Activated naive CD4-positive, alpha-beta T cell (primary cell): ENCODE measurements at places on chromosomes 11 and 22.

DNA sequence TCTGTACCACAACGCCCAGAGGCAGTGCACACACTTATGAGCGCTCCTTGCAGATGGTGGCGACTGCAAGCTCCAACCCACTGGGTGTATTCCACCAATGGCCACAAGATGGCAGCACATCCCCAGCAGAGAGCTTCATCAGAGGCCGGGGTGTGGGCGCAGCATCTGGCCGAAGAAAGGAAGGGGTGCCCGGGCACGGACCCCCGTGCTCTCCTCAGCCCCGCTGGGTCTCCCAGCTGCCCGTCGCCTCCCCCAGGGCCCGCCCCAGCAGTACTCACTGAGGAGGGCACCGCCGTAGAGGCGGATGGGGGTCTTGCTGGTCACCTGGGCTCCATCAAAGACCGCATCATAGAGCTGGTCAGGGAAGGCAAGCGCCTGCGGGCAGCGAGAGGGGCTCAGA, 14.2 kb downstream of the TP53I11 start:
- peak; percentile 55 for DNase-seq

DNA sequence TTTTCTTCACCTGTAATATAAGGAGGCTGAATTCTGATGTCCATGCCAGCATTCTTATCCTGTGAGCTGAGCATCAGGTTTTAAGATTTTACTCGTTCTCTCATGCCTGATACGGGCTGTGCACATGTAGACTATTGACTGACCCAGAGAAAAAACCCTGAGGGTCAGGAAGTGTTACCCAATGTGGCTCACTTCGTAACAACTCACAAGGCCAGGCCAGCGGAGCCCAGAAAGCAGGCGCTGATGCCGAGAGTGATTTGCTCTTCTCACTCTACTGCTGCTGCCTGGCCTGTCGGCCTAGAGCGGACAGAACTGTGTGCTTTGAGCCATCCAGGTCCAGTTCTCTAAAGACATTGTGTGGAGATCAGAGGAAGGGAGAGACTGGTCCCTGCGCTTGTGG, 10.8 kb downstream of the THYN1 start:
- no peak for DNase-seq

DNA sequence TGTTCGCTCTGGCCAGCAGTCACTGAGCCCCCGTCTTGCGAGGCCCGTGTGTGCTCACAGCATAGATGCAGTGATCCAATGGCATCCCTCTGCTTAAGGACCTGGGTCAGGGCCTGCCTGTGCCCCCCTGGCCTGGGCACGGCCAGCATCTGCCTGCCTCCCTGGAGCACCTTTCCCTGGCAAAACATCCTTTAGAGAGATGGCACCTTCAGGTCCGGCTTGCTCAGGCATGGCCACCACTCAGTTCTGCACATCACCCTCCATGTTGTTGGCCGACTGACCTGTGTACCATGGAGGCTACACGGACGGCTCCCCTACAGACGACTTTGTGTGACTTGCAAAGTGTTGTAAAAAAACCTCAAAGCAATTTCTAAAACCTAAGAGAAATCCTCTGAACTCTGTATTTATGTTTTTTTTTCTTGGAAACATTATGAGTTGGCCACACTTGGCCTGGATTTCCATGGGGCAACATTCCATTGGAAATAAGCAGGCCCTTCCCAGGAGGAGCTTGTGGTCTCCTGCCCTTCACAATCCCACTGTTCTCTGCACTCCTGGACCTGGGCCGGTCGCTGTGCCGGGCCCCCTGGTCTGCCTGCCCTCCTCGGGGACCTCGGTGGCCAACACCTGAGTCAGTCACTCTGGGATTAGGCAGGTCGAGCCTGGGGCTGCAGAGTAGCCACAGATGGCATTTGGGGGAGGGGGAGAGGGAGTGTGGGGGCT, 592.4 kb downstream of the TBC1D22A start:
- DNase-seq, result no peak

DNA sequence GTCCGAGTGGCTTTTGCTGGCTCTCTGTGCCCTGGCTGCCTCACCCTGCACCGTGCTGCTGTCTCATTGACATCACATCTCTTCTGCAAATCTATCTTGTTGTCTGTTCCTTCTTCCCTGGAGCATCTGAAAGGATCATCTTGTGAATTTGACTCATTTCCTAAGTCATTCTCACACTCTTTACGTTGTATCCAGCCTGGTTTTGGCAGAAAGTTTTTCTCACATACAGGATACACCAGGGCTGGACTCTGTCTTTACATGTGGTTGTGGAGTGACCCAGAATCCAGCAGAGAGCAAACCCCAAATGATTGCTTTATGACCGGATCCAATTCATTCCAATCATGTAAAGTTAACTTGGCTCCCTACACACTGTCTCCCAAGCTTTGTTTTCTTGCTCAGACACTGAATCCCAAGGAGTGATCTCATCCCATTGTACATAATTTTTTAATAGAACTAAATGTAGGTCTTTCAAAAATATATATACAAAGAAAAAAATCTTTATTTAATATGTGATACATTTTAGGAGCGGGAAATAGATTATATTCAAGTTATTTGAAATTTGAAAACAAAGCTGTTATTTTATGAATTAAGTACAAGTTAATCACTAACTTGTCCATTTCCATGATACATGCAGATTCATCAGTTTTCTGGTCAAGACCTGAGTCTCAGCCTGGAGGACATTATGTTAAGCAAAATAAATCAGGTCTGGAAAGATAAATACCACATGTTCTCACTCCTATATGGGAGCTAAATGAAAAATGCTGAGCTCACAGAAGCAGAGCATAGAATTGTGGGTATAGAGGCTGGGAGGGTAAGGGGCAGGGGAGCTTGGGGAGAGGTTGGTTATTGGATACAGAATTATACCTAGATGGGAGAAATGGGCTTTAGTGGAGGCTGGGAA, 2.9 kb upstream of the RFPL1 start:
- no peak for DNase-seq

- DNase-seq, result no peak
Measured at GRCh38 chr11:60923800-60924109, 505 bp upstream of the TMEM132A start.

DNA sequence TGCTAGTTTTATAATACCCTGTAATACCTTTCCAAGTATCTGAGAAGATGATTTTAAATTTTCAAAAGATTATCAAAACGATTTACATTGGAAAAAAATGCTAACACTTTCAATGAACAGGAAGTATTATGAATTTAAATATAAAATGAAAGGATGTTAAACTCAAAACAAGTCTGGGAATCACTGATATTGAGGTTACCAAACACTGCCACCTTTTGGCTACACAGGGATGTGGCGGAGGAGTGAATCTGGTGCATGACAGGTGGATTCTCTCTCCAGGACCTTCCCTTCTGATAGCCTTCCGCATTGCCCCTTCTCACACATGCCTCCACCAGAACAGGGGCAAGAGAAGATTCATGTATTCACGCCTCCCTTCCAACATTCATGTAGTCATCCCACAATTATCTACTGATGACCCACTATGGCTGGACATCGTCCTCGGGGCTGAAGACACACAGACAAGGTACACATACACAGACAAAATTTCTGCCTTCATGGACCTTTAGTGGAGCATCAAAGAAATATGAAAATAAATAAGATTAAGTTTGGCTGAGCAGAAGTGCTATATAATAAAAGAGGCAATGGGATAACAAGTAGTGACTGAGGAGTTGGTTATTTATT, 34.7 kb downstream of the ATG16L2 start:
- peak; percentile 12 for DNase-seq

DNA sequence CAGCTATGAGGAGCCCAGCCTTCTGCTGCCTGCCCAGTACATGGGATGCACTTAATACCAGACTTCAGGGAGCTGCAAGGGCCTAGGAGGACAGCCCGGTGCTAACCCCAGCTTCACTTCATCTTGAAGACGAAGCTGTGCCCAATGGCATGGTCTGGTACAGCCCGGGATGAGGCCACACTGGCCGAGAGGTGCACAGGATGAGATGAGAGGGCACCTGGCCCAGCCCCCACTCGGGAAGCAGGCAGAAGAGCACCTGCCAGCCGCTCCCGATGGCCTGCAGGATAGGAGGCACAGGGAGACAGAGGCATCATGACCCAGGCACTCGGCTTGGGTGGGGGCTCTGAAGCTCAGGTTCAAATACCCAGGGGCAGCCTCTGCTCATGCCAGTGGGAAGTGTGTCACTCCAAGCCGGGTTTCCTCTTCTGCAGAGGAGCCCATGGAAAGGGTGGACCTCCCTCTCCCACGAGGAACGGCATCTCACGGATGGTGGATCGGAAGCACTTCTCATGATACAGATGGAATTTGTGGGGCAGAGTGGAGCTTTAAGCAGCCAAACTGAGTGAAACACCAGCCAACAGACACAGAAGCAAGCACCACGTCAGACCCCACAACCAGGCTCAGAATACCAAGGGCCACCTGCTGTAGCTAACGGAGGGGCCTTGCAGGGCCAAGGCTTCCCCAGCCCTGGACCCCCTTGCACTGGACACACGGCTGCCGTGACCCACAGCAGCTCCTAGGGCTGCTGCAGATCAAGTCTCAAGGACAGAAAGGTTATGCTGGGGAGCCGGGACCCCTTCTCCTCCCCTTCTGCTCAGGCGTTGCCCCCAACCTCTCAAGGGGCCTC, 875.2 kb downstream of the BRD1 start:
- no peak for DNase-seq

DNA sequence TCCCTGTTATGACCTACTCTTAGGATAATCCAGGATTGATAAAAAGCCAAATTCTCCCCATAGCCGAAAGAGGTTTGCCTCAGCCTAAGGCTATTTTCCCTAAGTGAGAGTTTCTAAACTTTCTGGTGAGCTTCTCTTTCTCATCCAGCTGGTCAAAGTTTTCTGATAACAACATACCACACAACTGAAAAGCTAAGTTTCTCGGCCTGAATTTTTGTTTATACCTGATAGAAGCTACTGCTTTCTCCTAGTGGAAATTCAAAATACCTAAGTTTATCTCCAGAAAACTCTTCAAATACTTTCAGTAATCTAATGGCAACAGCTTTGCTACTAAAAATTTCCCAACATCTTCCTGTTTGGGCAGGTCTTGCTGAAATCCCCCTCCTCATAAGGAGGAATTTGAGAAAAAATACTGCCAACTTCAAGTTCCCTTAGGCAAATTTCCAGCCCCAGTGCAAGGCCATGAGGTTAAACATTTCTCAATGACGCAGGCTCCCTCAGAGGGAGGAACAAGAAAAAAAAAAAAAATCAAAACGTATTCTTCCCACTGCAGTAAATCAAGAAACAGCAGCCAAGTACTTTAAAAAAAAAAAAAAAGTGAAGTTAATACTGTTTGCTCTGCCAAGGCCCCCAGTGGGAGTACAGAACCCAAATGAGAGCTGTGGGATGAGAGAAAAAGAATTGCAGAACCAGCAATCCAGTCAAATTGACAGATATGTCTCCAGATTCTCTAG, 127.0 kb downstream of the MRTFA start:
- no peak for DNase-seq

DNA sequence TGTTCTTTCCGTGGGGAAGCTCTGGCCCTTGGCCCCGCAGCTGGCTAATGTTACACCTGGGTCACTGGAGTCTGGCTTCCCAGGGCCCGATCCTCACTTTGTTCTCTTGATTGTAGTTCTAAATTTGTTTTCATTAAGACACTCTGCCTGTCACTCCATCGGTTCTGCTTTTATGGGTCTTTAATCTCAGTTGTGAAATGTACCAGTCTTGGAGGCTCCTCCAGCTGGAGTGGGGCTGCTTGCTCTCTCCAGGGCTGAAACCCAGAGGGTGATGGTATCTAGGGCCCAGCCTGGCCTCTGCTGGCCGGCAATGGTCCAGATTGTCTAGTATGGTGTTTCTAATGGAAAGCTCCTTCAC, 352.9 kb downstream of the TENM4 start:
- DNase-seq, result no peak

DNA sequence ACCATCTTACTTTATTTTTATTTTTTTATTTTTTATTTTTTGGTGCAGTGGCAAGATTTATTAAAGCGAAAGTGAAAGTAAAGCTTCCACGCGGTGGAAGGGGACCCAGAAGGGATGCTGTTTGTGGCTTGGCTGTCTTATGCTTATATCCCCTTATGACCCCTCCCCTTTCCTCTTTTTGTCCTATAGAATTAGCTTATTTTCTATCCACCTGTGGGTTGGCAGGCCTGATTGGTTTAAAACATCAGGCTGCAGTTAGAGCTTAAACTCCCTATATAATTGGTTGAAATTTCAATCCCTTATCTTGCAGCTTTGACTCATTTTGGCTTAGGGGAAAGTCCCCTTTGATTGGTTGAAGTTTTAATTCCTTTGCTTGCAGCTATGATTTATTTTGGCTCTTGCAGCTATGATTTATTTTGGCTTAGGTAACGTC, 50.5 kb downstream of the NNMT start:
- no peak for DNase-seq
